C1 segment of cervical spinal cord (tissue), 14 donors: ENCODE measurements at places on chromosomes 13 and 19.

DNA sequence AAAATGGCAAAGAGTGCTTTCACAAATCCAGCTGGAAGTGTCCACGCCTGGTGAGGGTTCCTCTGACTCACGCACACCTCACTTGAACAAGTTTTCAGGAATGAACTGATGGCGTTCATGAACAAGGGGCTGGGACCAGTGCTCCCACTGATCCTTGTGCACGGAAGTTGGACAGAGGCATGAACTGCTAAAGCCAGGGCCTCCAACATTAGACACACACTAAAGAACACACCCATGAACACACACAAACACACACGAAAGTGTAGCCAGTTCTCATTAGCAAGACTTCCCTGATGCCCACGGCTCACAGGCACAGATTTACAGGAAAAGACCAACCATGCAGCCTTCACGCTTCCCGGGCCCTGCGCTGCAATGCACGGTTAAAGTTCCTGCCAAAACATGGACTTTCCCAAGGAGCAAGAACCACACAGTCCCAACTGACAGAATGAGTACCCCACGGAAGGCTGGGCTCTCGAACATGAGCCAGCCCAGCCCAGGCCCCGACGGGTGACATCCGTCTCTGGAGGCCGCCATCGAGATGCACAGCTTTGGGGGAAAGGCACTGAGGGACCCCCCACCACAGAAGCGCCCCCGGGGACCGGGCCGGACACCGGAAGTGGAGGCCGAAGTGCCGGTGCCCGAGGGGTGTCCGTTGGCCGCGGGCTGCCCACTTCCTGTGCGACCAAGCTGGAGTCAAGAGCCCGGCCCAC lies 808 bp downstream of the DNMT1 start:
- DNase-seq: peak; percentile 40

GRCh38 chr19:56170261-56170660 lies 5.5 kb upstream of the GALP start:
- no peak for DNase-seq

DNA sequence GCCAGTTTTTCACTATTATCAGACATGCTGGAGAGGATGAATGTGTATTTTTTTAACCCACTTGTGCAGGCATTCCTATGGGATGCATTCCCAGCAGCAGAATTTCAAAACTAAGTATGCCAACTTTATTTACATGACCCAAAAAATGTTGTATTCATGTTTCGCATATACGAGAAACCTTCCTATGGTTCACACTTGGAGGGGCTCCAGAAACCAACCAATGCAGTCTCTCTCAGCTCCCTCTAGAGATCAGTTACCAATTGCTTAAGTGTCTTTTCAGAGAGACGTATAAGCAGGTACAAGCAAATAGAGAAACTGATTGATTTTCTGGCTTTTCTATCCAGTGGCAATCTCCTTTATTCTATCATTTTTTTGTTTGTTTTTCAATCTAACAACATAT lies 5.5 kb upstream of the PTOV1 start:
- DNase-seq: no peak

GRCh38 chr19:39424934-39425333 lies 10.8 kb downstream of the RPS16 start:
- DNase-seq: no peak

DNA sequence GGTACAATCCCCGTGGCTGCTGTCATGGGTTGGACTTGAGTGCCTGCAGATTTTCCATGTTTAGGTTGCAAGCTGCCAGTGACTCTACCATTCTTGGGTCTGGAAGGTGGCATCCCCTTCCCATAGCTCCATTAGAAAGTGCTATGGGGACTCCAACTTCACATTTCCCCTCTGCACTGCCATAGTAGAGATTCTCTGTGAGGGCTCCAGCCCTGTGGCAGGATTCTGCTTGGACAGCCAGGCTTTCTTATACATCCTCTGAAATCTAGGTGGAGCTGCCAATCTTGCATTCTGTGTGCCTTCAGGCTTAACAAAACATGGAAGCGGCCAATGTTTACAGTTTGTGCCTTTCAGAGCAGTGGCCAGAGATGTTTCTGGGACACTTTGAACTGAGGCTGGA lies 636.2 kb downstream of the SLITRK6 start:
- DNase-seq: no peak

DNA sequence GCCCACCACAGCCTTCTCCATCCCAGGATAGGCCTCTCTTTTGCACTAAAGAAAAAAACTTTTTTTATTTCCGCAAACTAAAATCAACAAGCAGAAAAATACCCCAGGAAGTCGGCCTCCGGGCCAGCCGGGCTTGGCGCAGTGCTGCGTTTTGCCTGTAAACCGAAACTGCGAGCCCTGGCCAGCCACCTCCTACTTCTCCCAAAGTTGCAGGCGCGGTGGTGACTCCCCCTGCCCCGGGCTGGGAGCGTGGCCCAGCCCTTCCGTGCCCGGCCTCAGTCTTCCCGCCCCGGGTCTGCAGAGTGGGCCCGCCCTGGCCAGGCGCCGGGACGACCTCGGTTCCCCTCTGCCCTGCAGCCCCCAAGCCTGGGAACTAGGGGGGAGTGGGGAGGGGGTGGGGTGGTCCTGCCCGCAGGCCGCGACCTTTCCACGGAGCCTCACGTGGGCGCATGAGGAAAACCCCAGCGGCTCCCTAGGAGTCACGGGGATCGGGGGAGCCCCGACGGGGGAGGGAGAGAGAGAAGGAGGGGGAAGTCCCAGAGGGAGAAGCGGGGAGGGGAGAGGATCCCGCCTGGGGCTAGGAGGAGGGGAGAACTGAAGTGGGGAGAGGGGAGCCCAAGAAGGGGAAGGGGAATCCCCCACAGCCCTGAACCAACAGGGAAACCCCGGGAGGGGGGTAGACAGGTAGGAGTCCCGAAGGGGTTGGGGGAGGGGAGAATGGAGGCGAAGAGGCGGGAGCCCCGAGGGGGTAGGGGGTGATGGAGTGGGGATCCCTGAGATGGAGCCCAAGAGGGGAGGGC lies 3.0 kb downstream of the GADD45B start:
- DNase-seq: no peak

GRCh38 chr19:11587302-11587974 lies 9.8 kb upstream of the ZNF627 start:
- DNase-seq: peak; percentile 3

GRCh38 chr19:16623576-16623975 lies 4.4 kb downstream of the MED26 start:
- no peak for DNase-seq

- DNase-seq: no peak
These were observed 28.3 kb upstream of the GARRE1 start for GRCh38 chr19:34226036-34226435.

- peak; percentile 98 for DNase-seq
These were observed 750 bp upstream of the SLC27A1 start for GRCh38 chr19:17469481-17470067.
